IMR-90 (cell line): ENCODE measurements at places on chromosomes 2 and 18. TPM values are rescaled to one million over a fixed set of nuclear protein-coding genes. Genes with fewer than 3 reads are reported as not detected.

DNA sequence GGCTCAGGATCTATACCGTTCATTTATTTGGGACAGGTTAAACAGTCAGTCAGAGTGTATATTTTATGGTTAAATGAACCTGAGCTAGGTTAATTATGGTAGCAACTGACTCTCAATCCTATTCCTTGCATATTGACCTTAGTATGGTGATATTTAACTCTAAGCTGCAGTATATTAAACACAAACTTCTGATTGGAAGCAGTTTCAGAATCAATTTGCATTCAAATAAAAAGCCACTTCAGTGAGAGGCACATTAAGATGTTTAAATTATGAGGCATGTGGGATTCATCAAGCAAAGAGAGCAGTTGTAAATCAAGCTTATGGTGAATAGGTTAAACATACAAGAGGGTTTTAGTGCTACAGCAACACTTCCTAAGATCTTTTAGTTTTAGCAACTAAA is 40.4 kb downstream of the FRZB start:
- DNase-seq, result no peak

DNA sequence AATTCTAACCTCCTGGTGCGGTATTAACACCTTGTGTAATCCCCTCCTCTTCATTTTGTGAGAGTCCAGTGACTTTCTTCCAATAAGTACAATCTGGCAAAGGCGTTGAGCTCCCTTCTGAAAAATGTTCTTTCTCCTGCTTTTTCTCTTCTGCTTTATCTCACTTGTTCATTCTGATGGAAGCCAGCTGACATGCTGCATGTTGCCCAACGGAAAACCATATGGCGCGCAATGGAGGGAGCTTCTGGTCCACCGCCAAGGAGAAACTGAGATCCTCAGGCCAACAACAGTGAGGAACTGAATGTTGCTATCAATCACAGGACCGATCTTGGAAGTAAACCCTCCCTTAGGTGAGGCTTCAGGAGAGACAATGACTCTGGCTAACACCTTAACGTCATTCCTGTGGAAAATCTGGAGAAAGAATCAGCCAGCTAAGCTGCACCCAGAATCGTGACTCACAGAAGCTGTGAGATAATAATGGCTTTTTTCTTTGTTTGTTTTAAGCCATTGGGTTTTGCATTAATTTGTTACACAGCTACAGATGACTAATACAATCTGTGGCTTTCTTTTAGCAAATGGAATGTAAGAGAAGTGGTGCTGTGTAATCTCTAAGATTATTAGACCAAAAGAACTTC is 1323.9 kb upstream of the DDX18 start:
- DNase-seq, result no peak

DNA sequence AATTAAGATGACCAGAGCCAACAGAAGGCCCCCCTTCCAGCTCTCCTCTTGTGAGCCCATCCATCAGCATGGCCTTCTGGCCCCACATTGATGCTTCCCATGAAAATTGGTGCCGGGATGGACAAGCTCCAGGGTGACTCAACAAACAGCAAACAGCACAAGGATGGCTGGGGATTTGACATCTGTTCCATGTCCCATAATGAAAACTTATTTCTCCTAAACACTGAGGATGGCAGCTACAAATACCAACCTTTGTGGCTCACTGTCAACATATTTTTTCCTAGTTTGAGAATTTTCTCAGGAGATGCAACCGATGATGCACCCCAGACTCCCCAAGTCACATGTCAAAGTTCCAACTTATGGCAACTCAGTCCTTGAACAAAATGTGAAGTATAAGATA is 169.6 kb upstream of the SIX2 start:
- DNase-seq, result peak; percentile 60

- DNase-seq, result no peak
Measured at GRCh38 chr2:239370403-239370802, 30.4 kb downstream of the HDAC4 start.

Gene MAP3K19
- total RNA-seq, result not detected in 2 replicates
